ENCODE measurements at places on chromosomes 5 and 9.

- DNase-seq, result no peak
These were observed 208.4 kb downstream of the MEF2C start for GRCh38 chr5:88674356-88675167.

DNA sequence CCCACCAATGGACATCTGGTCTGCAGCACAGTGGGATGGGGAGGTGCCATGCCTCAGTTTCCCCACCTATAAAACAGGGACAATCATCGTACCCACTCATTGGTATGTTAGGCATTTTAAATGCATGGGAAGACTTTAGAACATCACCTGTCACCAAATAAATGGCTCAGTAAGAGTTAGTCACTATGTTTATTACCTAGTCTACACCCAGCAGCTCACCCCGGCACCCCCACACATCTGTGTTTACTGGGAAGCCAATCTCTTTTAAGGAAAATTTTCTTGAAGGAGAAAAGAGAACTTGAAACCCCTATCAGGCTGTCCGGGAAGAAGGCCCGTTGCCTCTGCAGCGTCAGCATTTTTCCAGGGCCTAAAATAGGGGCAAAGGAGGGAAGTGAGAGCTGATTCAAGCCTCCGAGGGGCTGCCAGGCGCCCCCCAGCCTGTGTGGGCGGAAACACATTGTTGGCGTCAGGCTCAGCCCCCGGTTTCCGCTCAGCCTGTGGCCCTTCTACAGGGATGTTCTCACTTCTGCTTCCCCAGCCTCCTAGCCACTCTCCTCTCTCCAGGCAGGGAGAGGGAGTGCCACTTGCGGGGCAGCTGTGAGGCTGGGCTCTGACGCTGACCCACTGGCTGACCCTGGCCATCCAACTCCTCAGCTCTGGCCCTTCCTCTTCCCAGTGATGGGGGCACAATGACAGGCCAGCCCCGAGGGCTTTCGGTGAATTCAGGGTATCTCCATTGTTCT is 4.6 kb downstream of the CSF1R start:
- no peak for DNase-seq

DNA sequence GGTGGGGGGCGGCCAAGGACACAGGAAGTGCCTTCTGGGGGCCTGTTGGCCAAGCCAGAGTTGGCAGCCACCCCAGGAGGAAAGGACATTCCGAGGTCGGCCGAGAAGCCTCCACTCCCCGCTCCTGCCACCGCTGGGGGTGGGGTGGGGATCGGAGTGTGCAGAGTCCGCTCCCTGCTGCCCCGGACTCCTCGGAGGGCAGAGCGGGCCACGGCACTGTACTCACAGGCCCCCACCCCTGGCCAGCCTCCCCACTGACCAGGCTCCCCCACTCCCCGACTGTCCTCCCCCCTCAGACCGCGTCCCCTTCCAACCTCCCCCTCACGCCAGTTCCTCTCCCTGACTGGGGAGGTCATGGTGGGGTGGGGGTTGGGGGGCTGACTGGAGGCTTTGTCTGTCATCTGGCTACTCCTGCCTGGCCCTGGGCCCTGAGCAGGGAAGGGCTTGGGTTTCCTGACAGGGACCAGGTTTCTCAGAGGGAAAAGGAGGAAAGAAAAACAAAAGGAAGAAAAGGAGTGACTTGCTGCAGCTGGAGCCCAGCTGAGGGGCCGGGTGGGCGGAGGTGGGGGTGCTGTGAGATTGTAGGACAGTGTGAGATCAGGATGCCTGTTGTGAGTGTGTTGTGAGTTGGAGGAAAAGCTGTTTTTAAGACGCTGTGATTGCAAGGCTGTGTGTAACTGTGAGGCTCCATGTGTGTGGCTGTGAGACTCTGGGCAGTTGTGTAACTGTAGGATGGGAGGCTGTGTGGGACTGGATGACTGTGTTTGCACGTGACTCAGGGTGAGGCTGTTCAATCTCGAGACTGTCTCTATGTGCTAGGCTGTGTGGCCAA is 29.7 kb downstream of the CNTFR start:
- DNase-seq, result no peak

GRCh38 chr5:159616952-159617351 is 286.7 kb upstream of the IL12B start:
- DNase-seq, result no peak

DNA sequence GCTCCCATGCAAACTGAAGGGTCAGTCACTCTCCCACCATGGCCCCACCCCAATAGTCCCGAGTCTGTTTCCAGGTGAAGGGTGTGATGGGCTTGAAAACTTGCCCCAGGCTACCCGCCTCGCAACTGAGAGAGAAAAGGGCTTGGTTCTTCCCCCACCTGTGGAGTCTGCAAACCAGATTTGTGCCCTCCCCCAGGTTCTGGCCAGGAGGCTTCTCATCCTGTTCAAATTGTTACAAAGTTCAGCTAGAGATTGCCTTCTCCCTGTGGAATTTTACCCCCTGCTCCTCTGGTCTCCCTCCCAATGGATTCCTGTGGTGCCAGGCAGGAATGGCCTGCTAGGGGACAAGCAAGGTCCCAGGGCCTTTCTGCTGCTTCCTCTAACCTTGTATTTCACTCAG is 93.1 kb upstream of the ACO1 start:
- no peak for DNase-seq

GRCh38 chr5:126677121-126677520 is 76.4 kb downstream of the PHAX start:
- DNase-seq, result no peak

DNA sequence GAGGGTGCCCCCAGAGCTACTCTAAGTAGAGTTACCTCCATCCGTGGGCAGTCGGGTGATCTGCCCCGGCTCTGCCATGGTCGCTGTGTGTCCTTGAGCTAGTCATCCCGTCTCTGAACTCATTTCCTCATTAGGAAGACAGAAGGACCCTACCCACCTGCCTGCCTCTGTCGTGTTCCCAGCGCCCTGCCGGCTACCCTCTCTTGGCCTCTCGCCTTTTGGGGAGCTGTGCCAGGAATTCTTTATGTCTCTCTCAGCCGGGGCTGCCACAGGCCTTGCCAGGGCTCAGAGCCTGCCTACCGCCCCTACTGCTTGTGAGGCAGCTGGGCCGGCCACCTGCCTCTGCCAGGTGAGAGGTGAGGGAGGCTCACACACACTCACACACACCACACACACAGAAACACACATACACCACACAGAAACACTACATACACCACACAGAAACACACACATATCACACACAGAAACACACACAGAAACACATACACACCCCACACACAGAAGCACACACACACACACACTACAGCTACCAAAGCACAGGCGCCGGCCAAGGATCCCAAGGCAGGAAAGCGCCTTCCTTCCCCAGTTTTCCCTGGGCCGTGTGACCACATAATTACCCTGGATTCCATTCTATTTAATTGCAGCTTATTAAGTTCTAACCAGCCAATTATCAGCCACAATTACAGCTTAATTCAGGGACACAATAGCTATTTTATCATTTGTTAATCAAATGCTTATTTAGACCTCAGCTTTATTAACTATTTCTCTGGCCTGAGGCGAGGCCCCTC is 41.7 kb downstream of the UNC5A start:
- DNase-seq, result no peak

- no peak for DNase-seq
These were observed 345.6 kb downstream of the KDM4C start for GRCh38 chr9:7103367-7103766.

GRCh38 chr9:19965336-19965735 is 176.5 kb upstream of the SLC24A2 start:
- DNase-seq, result no peak

- no peak for DNase-seq
These were observed 175.8 kb downstream of the ADAMTS6 start for GRCh38 chr5:65305913-65306312.

- no peak for DNase-seq
These were observed 96.1 kb downstream of the PAX5 start for GRCh38 chr9:36937951-36938350.

DNA sequence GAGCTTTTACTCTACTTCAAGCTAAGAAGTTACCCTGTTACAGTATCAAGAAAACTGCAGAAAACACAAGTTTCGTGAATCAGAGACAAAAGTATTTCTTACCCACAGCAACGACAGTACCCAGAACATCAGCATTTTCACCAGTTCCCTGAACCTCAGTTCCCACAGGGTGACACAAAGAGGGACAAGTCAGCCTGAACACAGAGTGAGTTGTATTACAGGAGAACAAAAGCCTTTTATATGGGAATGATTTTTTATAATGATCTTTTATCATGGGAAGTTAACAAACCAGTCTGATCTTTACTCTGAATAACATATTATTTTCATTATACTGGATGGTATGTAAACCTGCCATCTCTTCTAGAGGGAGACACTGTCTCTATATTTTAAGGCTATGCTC is 139.0 kb upstream of the ITGA1 start:
- no peak for DNase-seq

- no peak for DNase-seq
These were observed 97.5 kb upstream of the RPS23 start for GRCh38 chr5:82375488-82376244.

- DNase-seq, result no peak
These were observed 30.4 kb downstream of the HMGCR start for GRCh38 chr5:75367401-75367800.

DNA sequence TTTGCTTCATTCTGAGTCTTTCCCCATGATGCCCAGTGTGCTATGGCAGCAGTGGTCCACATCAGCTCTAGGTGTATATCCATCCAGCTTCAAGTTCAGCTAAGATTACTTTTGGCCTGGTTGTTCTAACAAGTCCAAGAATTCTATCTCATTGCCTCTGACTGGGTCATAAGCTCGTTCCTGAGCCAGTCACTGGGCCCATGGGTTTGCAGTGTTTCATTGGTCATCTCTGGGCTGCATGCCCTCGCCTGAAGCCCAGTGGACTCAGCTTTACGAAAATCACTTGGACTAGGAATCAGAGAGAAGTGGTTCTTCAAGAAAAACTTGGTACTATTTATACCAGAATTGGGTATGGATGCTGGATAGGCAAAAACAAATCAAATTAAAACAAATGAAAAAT is 16.1 kb upstream of the ARHGAP26 start:
- no peak for DNase-seq

DNA sequence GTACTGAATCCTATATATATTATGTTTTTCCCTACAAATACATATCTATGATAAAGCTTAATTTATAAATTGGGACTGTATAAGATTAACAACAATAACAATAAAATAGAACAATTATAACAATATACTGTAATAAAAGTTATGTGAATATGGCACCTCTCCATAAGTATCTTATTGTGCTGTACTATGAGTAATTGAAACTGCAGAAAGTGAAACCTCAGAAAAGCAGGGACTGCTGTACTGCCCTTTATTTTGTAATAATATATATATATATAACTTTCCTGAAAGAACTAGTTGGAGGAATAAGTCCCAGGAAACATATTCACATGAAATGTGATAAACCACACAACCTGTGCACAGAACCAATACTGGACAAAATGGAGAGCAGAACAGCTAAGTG is 77.3 kb downstream of the PAM start:
- DNase-seq, result no peak

- DNase-seq, result no peak
These were observed 196.2 kb downstream of the HSPA4 start for GRCh38 chr5:133247881-133248624.

- DNase-seq, result no peak
These were observed 1.1 kb downstream of the SLCO4C1 start for GRCh38 chr5:102294886-102295395.

GRCh38 chr9:136249877-136250559 is 4.4 kb upstream of the QSOX2 start:
- DNase-seq, result no peak

GRCh38 chr5:119031011-119031886 is 39.6 kb upstream of the DMXL1 start:
- no peak for DNase-seq

DNA sequence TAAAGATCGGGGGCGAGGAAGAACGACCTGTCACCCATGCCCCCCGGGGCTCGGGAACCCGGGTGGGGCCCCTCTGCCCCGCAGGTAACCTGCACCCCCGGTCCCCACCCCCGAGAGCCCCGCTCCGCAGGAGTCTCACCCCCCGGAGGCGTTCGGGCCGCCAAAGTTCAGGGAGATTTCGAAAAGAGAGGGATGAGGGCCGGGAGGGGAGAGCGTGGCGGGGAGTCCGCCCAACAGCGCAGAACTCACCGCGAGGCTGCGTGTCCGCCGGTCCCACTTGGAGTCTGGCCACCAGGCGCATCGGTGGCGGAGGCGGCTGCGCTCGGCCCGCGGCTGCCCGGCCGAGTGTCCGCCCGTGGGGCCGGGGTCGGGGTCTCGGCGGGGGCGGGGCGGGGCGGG is at the start of gene PHF19:
Gene PHF19, minus strand, starts transcription at position 347 of the 399 bp plus-strand sequence. CDS start 2,447 bp downstream, outside the sequence.
- DNase-seq, result no peak

DNA sequence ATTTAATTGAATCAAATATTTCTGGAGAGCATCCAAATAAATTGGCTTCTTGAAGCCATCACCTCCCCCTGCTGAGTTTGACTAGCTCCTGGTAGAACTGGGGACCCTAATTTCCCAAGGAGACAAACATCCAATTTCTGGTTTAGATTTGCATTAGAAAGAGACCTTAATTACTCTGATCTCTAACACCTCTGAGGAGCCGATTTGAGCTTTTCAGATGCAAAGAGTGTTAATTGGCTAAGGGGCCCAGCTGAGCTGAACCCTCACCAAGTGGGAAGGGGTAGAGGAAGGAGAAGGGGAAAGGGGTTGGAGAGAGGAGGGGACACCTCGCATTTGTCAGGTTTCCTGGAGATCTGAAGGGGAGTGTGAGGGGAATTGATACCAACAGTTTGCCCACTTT is 145.4 kb upstream of the SHB start:
- DNase-seq, result no peak

DNA sequence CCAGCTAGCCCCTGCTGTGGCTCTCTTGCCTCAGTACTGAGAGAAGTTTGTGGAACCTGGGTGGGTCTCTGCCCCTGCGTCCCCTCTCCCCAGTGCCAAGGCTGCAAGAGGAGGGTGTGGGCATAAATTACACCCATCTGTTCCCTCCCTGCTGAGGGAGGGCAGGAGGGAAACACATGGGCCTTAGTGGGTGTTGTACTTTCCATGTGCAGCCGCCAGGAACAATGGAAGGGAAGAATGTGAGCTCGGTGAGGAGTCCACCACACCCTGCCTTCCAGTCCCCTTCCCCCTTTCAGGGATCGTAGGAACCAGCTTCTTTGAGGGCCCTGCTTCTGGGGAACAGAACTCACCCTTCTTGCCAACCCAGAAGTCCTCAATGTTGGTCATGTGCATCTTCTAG is 138.2 kb upstream of the KLF4 start:
- DNase-seq, result no peak

DNA sequence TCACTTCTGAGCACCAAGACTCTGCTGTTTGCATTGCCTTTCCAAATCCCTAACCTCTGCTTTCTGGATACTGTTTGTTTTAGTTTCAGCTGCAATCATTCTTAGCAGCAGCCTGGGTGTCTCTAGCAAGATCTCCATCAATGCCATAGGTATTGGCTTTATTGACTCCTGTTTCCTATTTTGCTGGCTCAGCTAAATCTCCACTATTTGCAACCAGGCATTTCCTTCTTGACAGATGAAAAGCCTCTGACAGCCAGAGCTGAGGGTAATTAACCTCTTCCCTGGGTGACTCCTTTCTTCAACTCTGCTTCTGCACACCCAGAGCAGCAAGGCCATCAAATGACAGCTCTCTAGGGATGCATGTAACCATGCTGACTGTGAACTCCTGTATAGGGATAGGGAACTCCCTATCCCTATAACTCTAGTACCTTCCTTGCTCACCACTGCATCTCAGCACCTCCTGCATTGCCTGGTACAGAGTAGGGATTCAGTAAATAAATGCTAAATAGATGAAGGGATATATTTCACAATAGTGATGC is 293.5 kb downstream of the TRIM32 start:
- DNase-seq, result no peak

Data from stimulated activated CD8-positive, alpha-beta memory T cell treated with anti-CD3 and anti-CD28 coated beads, Interleukin-4, amount 100 ng/mL, for 4 hours (primary cell).